ENCODE measurements at places on chromosomes 5 and 9.

- no peak for DNase-seq
Measured at GRCh38 chr9:90464978-90465377, 177.6 kb downstream of the DIRAS2 start.

DNA sequence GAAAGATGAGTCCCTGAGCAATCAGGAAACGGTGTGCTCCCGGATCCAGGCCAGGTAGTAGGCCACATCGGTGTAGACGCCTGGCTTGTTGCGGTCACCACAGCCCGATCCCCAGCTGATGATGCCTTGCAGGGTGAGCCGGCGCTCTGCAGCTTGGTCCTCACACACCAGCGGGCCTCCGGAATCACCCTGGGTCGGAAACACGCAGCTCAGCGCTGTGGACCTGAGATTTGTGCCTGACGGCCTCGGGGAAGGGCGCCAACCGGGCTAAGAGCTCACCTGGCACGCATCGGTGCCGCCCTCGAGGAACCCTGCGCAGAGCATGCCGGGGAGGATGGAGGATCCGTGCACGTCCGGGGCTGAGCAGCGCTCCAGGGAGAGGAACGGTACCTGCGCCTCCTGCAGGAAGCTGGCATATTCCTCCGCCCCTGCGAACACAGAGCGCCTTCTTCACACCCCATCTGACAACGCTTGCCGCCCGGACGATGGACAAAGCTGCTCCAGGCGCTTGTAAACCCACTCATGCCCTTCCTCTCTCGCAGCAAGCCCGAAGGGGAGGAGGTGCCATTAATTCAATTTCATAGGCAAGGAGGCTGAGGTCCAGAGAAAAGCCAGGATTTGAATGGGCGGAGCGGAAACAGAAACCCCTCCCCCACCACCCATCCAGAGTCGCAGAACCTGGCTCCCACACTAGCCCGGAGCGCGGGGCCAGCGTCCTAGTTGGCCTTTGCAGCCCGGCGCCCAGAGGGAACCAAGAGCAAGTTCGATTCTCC is 2.0 kb upstream of the PFN3 start:
- peak; percentile 91 for DNase-seq

GRCh38 chr9:135896205-135896604 is 11.1 kb downstream of the CAMSAP1 start:
- no peak for DNase-seq

- DNase-seq, result no peak
Measured at GRCh38 chr5:119166026-119166425, 95.1 kb downstream of the DMXL1 start.

DNA sequence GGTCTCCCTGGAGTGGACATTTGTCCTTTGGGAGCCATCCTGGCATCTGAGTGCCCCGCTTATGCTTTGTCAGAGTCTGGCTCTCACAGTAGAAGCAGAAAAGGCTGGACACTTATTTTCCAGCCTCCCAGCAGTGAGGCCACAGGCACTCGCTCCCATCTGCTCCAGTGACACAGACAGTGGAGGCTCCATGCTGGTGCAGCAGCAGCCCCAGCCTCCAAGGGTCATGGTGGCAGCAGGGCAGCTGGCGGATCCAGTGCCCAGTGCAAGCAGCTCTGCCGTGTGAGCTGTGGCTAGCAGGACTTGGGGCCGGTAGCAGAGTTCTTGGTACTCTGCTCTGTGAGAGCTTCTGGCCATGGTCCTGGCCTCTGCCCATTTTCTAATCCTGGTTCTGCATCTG is 157.3 kb upstream of the ALDH1B1 start:
- DNase-seq, result no peak

GRCh38 chr5:149089796-149090195 is 26.9 kb upstream of the SH3TC2 start:
- DNase-seq, result no peak

DNA sequence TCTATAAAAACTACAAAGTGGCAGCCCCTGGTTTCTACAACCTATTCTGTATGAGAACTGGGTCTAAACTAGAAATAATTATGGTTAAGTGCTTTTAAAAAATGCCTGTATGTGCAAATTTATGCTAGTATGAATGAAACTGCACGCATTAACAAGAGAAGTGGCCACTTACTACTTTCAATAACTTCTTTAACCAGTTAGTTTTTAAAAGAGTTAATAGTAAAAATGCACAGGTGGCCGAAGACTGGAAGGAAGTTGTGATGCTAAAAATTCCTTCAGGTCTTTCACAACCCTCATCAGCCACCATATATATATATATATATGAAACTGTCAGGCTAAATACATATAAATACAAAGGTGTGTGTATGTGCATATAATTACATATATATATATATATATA is 36.8 kb downstream of the SHISAL2B start:
- DNase-seq, result no peak

DNA sequence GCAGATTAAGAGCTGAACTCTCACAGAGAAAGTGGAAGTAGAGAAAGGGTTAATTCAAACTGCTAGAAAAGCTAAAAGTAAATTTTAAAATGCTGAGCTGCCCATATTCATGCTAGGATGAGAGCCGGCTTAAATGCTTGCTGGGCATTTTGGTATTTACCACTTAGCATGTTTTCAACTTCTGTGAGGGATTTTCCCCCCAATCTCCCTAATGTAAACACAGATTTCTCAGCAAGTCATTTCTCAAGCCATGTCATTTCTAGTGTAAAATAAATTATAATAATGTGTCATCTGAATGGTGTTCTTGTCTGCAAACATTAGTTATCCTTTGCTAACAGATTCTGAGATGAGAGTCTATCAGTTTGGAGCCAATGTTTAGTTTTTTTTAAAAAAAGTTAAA is 22.3 kb downstream of the RPS23 start:
- DNase-seq, result no peak

- peak; percentile 69 for DNase-seq
Measured at GRCh38 chr5:76867827-76868693, 18.2 kb downstream of the S100Z start.

DNA sequence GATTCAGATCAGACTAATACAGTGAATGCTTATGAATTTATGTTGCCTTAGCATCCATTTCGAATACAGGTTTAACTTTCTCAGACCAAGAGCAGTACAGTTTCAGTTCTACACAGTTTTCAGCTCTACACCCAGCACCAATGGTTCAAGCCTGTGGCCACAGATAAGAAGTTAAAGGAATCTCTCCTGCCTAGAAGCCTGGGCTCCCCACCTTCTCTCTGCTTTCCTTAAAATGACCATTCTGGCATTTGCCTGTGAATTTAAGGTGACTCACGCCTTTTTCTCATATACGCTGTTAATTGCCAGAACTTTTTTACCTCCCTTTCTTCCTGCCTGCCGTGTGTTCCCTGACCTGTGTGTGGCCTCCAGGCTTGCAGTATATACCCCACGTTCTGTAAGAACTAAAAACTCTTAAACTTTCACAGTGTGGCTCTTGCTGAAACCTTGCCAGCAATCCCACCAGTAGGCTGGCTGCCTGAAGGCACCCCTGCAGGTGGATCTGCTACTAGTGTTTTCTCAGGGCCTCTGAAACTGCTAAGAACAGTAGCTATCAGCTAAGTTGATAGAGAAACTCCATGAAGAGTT is 692.8 kb upstream of the CDH18 start:
- DNase-seq, result peak; percentile 46

GRCh38 chr9:76159293-76159926 is 234.8 kb downstream of the RFK start:
- no peak for DNase-seq

DNA sequence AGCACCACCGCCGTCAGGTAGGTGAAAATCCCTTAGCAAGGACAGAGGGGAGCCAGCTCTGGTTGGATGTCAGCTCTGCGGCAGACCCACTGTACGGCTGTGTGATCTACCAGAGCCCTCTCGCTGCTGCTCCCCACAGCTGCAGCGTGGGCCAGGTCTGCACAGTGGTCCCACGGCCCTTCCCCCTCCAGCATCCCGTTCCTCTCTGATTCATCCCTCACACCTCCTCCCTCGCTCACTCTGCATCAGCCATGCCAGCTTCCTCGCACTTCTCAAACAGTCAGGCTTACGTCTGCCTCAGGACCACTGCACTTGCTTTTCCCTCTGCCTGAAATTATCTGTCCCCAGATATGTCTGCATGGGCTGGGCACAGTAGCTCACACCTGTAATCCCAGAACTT is 26.6 kb upstream of the CFAP157 start:
- no peak for DNase-seq

GRCh38 chr9:111559000-111559610 is 34.1 kb downstream of the ZNF483 start:
- peak; percentile 59 for DNase-seq

DNA sequence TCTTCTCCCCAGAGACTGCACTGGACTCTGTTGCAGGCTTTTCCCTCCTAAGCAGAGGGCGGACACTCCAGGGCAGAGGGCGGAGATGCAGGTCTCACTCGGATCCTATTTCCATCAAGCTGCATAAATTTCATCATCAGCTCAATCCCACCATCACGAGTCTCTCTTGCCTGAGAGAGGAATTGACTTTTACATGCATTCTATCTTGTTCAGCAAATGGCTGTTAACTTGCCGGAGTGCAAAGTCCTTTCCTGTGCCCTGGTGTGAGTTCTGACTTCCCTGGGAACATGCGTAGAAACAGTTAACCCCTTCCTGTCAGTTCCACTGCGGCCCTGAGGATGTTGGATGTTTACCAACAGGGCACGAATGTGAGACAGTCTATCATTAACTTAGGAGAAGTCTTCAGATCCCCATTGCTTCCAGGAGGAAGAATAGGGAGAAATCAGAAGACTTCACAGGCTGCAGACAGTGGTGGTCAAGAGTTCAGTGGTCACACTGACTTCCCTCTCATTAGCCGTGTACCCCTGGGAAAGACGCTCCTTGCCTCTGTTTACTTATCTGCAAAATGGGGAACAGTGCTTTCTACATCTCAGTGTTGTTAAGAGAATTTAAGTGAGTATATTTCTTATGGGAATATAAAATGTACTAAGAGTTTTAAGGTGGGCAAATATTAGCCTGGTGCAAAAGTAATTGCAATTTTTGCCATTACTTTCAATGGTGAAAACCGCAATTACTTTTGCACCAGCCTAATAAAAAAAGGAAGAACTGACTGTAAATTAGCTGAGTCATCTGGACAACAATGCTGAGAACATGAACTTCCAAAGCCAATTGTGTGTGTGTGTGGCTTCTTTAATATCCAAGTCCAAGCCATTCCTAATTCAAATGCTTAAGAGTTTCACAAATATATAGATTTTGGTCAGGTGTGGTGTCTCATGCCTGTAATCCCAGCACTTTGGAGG is 248.0 kb downstream of the DRD1 start:
- DNase-seq, result no peak

DNA sequence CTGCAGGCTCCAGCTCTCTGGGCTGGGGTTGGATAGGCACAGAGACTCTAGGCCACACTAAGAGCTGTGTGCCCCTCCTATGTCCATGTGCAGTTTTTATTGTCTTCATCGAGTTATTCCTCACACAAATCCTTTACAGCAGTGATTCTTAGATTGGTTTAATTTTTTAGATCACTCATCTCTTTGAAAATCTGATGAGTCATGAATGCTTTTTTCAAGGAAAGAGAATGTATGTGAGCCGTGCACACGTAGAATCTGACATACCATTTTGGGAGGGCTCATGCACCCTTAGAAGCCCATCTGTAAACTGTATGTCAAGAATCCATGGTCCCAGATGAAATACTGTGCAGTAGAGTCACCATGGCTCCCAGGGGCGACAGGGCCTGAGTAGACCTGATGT is 100.7 kb upstream of the S1PR3 start:
- DNase-seq, result no peak

GRCh38 chr9:134223091-134223490 is 58.7 kb upstream of the RNU6ATAC start:
- no peak for DNase-seq

GRCh38 chr9:127233550-127233949 is 31.0 kb upstream of the GARNL3 start:
- DNase-seq, result no peak

DNA sequence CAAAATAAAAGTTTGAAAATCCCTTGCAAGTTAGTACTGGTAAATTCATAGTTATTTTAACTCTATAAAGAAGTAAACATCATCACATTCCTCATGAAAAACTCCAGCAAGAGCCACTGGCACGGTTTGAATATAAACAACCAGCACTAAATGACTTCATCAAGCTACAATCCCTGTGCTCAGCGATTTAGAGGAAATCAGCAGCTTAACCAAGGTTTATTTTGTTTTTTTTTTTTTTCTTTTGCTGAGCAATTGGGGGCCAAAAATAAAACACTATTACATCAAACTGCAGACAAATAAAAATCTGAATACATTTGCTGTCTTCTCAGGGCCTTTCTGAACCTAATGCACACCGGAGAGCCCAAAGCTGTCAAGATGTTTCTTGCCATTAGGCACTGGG is 106.2 kb upstream of the SLC24A2 start:
- DNase-seq, result peak; percentile 5

- DNase-seq, result peak; percentile 36
Measured at GRCh38 chr9:7368410-7369292, 430.9 kb downstream of the DMAC1 start.

DNA sequence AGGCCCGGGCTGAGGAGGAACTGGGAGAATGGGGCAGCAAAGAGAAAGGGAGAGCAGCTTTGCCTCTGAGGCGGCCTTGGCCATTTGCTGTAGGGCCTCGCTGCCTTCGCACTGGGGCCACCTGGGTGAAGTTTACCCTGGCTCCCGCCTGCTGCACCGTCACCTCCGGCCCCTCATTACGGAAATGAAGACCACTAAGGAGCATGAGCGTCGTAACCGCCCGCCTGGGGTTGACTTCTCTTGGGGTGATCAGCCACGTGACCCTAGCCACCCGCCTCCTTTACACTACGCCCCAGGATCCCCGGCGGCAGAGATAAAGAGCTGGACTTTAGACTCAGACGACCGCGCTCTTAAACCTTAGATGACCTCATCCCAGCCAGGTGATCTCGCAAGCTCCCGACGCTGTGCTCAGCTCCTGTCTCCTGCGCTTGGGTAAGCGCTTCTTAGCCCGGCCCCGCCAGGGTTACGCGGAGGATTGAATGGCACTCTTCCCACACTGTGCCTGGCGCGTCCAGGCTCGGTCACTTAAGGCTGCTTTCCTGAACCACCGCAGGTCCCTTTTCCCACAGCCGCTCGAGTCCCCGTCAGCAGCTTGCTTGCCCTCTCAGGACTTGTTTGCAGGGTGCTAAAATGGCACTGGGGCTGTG is 107.9 kb upstream of the LARP1 start:
- peak; percentile 73 for DNase-seq

GRCh38 chr5:75513841-75514240 is 2.1 kb downstream of the POLK start:
- no peak for DNase-seq

- peak; percentile 58 for DNase-seq
Measured at GRCh38 chr9:122005597-122005996, 87.5 kb downstream of the TTLL11 start.

DNA sequence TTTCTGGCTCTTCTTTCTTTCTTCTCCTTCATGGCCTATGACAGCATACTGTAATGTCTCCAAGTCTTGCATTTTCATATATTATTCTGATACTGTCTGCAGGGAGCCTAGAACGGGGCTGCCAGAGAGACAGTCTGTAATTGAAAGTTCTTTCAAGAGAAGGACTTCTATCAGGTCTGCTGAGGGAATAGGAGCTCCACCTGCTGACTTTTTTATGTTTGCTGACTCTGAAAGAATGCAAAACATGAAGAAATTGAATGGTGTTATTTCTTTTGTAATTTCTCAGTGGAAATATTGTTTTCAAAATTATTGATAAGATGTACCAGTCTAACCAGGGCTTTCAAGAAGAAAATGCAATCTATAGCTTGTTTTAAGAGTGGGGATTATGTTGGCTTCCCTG is 121.9 kb upstream of the RFX3 start:
- peak; percentile 5 for DNase-seq
